Fibroblast of lung (primary cell): ENCODE measurements at places on chromosomes 1 and 21. TPM values are rescaled to one million over a fixed set of nuclear protein-coding genes. Genes with fewer than 3 reads are reported as not detected.
A peak's percentile ranks its signal among the peaks of the same experiment; 100 is the strongest.

DNA sequence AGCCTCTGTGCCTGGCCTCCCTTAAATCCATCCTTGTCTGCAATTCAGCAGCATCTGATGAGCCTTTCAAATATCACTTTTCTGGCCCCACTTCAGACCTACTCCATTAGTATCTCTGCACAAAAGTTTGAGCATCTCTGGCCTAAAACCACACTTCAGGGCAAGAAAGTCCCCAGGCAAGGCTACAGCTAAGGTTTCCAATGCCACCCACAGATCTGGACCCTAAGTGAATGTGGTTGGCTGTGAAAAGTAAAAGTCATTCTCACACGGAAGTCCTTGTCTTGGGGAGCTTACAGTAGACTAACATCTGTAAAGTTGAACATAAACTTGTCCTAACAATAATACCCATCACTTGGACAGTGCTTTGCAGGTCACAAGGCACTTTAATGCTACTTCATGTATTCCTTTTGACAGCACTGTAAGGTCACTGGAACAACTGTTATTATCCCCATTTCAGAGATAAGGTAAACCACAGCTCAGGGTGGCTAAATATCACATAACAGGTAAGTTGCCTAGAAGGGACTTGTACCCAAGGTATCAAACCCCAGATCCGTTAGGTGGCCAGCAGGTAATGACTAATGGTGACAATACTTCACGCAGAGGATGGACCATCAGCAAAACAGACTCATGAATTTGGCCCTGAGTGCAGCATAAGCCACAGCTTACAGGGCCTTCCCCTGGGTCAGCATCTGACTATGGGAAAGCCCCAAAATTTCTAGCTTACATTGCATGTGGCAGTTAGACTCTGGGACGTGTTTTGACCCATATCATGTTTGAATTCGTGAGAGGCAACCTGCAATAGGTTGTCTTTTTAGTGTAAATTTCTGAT, 356.0 kb downstream of the HHAT start:
- DNase-seq: no peak

- DNase-seq: no peak
Measured at GRCh38 chr1:175287377-175287776, 94.8 kb upstream of the KIAA0040 start.

- DNase-seq: no peak
Measured at GRCh38 chr1:231190456-231190855, 28.6 kb downstream of the TRIM67 start.

GRCh38 chr1:229155472-229155871, 115.4 kb upstream of the RAB4A start:
- DNase-seq: no peak

DNA sequence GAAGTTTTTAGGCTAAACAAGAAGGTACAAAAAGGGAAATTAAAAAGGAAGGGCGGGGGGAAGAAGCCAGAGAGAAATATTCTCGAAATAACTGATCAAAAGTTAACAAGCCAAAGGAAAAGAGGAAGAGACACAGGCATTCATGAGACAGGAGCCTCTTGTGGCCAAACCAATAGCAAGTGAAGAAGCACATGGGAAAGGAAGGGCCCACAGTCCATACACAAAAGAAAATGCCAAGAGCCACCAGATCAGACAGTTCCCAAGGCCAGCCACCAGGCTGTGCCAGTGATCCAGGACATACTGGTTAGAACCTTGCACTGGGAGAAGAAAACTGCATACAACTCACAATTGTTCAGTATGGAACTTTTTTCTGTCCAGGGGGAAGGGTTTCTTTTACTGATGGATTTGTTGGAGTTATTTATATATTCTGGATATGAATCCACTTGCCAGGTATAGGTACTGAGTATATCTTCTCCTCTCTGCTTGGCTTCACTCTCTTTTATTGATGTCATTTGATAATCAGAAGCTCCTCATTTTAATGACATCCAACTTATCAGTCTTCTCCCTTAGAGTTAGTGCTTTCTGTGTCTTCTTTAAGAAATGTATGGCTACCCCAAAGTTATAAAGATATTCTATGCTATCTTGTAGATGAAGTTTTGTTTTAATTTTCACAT, 76.8 kb downstream of the CD46 start:
- DNase-seq: peak; percentile 87

GRCh38 chr1:184840596-184840995, 85.9 kb upstream of the EDEM3 start:
- DNase-seq: no peak

GRCh38 chr1:33819913-33820311, 44.0 kb upstream of the HMGB4 start:
- no peak for DNase-seq

- DNase-seq: no peak
Measured at GRCh38 chr1:52899445-52899894, 22.1 kb downstream of the ECHDC2 start.

DNA sequence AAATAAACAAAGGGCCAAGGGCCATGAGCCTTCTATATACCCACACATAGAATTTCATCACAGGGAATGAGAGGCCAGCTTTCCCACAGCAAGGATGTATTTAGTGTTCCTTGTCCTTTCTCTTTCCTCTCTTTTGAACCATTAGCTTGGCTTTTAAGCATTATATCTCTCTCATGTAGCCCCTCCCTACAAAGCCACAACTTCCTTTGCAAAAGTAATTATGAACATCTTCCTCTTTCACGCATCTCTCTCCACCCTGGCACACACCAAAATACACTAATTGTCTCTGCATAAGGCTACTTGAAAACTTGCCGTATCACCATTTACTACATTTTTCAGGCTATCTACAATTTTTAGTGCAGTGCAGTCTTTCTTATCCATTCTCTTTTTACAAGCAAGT, 1.9 kb upstream of the AK5 start:
- DNase-seq: no peak

DNA sequence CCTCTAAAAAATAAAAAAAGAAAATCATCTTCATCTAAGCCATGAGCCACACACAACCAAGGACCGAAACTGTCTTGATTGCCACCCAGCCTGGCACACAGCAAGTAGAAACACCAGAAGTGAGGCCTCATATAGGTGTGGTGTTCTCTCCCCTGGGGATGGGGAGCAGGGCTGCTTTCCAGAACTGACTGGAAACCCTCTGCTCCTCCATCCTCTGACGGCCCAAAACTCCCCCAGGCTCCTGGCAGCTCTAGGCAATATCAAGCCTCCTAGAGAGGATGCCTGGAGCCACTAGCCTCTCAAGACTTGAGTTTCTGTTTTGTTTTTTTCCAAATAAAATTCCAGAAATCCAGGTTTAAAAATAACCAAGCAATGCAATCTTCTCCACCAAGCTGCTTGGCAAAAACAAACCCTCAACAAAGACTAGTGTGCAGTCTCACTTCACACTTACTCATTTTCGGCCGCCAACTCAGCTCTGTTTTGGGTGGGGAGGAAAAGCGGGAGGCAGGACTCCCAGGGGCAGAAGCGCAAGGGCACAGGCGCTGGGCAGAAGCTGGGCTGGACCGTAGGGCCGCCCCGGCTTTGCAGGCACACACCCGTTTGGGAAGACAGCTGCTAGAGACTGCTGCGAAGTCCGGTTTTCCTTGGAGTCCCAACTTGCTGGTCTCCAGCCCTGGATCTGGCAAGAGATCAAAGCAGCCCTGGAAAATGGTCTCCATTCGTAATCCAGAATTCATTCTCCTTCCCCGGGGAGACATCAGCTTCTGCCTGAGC, 78.2 kb upstream of the CAPZB start:
- DNase-seq: peak; percentile 70

DNA sequence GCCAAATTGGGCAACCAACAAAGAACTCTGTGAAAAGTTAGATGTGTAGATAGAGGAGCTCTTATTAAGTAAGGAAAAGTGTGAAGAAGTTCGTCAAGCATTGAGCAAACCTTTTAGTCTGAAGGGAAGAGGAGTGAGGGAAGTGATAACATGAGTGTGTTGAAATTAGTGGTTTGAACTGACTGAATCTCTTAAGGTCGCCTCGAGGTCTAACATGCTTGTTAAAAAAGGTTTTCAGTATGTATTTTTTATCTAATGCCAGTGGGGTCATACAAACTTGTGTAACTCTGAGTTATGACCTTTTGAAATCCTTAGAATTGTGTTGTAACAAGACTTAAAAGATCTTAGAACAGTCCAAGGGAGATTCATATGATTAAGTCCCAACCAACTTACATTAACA, 34.1 kb downstream of the SOAT1 start:
- DNase-seq: peak; percentile 27

GRCh38 chr1:206049293-206049692, 3.7 kb upstream of the RHEX start:
- DNase-seq: no peak

DNA sequence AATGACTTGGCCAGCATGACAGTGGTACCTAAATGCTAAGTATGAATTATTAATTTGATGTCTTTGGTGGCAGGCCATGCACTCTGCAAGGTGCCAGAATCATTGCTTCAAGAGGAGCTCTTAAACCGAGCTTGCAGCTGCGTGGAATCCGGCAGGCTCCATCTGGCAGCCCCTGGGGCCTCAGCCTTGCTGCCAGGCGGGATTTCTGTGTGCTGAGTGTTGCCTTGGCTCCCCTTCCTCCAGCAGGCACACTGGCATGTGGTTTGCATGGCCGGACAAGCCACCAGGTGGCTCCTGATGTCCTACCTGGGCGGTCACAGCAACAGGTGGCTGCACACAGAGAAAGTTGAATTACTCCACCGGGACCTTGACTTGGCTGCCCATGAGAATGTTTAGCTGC, 155.4 kb downstream of the URB2 start:
- DNase-seq: no peak

- DNase-seq: peak; percentile 18
Measured at GRCh38 chr1:40782371-40782956, 1.1 kb upstream of the KCNQ4 start.

KRTAP21-2 gene
- not detected in 2 replicates for total RNA-seq

SELE gene
- not detected in 2 replicates for total RNA-seq

PDPN gene
- total RNA-seq: 3.1 and 7.4 TPM in 2 replicates

LCE2B gene
- not detected in 2 replicates for total RNA-seq

CBR3 gene
- 13.4 and 21.1 TPM in 2 replicates for total RNA-seq

RNU1-2 gene
- under 0.01 and 3,997 TPM in 2 replicates for total RNA-seq

S100A14 gene
- total RNA-seq: 0.26 and 0.33 TPM in 2 replicates

C2CD4D gene
- total RNA-seq: not detected in 2 replicates

GPX7 gene
- 18.7 and 30.6 TPM in 2 replicates for total RNA-seq

TMEM183A gene
- 74.5 and 83.7 TPM in 2 replicates for total RNA-seq

HES5 gene
- total RNA-seq: not detected in 2 replicates
